ENCODE measurements at places on chromosomes 1 and 21.

GRCh38 chr1:157181790-157182189, 43.6 kb upstream of the ETV3 start:
- no peak for DNase-seq

- DNase-seq = no peak
These were observed 69.8 kb upstream of the DIRAS3 start for GRCh38 chr1:68120136-68120791.

DNA sequence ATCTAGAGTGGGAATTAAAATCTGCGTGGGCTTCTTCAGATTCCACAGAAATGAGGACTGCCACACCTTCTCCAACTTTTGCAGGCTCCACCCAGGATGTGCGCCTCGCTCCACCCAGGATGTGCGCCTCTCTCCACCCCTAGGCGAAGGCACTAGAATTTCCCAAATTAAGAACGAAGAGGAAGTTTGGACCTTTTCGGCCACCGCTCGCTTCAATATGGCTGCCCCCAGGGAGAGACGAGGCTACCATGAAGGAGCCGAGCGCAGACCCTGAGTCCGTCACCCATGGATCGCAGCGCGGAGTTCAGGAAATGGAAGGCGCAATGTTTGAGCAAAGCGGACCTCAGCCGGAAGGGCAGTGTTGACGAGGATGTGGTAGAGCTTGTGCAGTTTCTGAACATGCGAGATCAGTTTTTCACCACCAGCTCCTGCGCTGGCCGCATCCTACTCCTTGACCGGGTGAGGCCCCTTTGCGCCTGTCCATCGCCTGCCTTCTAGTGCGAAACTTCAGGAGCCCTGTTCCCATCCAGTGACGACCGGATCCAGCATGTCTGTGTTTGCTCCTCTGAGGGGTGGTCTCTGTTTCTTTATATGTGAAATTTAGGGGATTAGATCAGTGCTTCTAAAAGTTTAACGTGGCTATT, at the start of the genes CRYZ and TYW3:
Gene CRYZ (minus strand): TSS at position 91 of the 644 bp plus-strand sequence. CDS start 8,229 bp downstream, outside the sequence.
Gene TYW3 (plus strand): TSS at position 193 of the 644 bp plus-strand sequence. CDS start 93 bp downstream, at position 286.
- DNase-seq = peak; percentile 87

GRCh38 chr1:99727575-99728185, 38.8 kb downstream of the FRRS1 start:
- DNase-seq = no peak

GRCh38 chr1:60052601-60053000, 21.0 kb downstream of the C1orf87 start:
- no peak for DNase-seq

- DNase-seq = no peak
These were observed at the start of gene GABRD for GRCh38 chr1:2019172-2019543. Gene GABRD (plus strand): TSS chr1:2019345. CDS start chr1:2019424, 79 bp downstream.

DNA sequence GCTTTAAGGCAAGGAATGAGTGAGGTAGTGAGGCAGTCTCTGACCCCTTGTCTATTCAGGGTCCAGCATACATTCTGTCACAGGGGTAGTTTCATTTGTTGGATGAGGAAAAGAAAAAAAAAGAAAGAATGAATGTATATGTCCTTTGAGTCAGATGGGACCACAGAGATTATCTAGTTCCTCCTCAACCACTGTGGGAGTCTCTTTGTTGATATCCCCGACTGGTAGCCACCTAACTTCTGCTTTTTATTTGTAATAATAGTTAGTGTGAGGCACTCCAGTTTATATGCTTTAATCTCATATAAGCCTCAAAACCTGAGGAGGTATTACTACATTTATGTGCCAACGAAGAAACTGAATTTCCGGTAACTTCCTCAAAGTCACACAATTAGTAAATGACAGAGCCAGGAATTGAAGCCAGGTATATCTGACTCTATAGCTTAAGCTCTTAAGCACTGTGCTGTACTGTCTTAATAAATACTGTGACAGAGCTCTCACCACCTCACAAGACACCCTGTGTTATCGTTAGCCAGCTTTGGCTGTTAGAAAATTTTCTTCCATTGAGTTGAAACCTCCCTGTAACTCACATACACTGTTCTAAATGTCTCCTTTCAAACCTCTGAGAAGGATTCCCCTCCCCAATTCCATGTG, 82.2 kb downstream of the MDM4 start:
- no peak for DNase-seq

DNA sequence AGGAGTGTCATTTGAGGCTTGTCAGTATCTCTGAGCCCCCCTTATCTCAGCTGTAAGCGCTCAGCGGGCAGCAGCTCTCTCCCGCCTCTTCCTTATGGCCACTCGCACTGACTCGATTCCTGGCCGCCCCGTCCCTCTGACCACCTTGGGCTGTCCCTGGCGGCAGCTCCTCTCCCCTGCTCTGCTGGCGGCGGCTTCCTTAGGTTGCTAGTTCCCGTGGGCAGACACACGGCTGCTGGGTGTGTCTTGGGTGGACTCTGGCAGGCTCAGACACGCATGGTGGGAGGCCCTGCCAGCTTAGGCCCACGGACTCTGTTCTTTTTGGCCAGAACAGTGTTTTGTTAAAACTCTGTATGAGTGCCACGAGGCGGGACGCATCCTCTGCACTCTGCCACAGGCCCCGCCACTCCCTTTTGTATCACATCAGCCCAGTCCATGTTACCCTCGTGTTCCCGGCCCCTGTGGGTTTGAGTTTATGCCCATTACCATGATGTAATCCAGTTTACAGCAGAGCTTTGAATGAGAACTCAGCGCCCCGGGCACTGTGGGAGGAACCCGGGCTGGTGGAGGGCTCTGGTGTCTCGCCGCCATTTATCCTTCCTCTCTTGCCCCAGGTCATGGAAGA, 45.9 kb downstream of the COQ8A start:
- no peak for DNase-seq
